ENCODE measurements at places on chromosomes 7 and 10.

DNA sequence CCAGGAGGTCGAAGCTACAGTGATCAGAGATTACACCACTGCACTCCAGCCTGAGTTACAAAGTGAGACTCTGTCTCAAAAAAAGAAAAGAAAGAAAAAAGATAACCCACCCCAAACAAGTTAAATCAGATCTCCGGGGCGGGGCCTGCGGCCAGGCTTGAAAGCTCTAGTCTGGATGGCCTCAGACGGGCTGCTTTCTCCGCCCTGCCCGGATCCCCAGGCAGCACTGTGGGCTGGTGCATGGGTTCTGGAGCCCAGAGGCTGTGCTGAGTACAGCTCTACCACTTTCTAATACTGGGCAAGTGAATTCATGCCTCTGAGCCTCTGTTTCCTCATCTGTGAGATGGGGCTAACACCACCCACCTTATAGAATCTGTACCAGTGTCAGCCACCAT lies 83.7 kb downstream of the ZMIZ1 start:
- DNase-seq: no peak

DNA sequence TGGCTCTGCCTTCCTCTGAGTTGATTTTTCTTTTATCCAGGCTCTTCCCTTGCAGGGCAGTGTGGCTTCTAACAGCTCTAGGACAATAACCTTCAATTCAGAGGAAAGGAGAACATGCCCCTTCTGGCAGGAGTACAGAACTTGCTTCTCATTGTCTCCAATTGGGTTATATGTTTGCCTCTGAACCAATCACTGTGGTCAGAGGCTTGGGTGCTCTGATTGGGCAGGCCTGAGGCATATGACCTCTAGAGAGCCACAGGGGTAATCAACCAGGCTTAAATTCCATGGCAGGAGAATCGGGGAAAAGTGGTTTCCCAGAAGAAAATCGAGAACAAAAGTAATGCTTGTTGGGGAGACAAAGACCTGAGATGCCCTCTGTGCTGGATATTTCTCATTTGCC lies 240.0 kb downstream of the REEP3 start:
- no peak for DNase-seq

DNA sequence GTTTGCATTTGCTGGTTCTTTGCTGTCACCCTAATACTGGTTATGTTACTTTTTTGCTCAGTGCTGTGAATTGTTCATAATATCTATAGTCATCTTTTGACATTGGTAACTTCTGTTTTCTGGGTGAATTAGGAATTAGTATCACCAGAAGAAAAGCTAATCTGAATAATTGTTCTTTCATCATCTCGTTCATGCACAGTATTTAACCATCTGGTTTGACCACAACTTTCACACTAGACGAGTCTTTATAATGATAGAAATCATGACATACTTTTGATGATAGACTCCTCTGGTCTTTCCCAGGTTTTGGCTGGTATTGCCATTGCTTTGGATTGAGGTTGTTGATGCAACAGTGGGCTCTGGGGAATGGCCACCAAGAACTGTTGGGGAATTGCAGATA lies 25.1 kb downstream of the SGPL1 start:
- no peak for DNase-seq

DNA sequence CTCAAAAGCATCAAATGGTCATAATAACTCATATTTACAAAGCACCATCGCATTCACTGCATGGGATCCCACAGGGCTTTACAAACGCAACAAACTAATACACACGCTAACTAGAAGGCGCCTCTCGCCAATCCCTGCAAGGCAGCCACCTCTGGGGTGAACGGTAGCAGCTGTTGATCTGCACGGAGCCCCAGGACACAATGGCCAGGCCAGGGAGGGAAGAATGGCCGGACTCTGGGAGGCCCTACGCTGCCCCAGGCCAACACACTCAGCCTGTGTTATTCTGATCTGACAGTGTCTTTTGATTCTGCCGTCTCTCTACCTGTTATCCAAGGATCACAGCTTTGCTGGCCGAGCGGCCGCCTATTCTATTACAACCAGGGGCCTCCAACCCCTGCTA lies 41.8 kb downstream of the HABP2 start:
- no peak for DNase-seq

DNA sequence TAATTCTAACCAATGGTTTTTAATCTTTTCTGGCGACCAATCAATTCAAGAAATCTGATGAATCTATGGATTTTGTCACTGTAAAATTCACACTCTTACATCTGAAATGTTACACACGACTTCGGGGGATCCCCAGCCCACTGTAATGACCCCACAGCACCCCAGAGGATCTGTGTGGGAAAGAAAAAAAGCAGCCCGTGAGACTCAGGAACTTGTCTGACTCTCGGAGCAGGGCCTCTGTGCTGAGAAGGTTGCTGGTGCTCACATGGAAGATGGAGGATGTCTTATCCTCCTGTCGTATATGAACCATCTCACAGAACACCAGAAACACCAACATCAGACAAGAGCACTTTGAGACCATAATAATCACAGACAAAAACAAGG lies 228.4 kb upstream of the INHBA start:
- DNase-seq: no peak

DNA sequence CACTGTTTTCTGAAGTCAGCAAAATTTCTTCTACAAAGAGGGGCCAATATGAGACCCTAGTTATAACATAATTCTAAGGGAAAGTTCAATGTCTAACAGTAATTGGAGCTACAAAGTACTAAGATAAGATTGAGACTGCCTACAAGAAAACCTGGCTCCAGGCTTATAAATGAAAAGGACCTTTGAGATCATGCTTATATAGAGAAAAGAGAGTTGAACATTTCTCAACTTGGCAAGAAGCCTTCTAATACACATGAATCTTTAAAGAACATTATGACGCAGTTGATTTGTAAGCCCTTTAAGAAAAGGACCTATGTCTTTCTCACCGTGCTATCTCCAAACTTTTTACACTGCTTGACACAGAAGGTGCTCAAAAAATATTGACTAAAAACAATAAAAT lies 87.9 kb downstream of the TPK1 start:
- DNase-seq: no peak

DNA sequence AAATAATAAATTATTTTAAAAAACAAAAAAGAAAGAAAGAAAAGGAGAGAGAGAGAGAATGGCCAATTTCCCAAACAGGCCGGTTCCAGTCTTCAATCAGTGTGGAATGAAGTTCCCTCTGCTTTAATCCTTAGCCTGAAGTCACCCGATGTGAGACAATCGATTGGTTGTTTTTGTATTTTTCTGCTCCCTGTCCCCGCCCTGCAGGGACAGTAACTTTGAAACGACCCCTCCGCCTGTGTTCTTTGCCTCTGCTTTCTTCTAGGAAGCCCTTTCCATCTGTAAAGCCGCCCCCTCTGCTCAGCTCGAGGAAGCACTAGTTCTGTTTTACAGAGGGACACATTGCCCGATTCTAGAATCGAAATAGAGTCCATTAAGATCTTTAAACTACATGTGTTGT lies 33.4 kb downstream of the FOXL3 start:
- no peak for DNase-seq

- no peak for DNase-seq
Observed at GRCh38 chr7:93044147-93044810, 73.5 kb downstream of the SAMD9 start.

DNA sequence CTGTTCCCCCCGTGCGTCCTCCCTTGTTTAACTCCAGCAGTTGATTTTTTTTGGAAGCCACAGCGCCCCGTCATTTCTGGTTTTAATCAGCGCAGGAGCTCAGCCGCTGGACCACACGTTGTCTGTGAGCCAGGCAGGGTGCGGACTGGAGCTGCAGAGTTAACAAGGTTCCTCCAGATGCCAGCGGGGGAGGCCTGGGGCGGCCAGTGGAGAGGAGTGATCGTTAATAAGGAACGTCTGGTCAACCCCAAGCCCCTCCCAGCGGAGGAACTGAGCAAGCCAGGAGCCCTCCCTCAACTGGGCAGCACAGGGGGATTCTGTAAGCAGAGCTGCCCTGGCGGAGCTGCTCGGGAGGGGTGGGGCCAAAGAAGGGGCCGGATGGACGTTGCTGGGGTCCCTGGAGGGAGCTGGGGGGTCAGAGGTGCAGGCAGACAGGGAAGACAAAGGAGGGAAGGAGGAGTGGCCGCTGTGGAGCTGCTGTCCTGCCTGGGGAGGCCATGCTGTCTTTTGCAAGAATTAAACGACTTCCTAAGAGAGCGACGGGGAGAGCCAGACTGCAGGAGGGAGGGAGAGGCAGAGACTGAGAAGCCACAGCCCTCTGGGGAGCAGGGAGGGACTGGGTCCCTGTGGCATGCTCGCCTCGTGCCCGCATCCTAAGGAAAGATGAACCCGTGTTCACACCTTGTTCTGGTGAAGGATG lies 537.1 kb upstream of the FOXK1 start:
- DNase-seq: no peak

GRCh38 chr7:17289074-17289645 lies 9.3 kb upstream of the AHR start:
- peak; percentile 65 for DNase-seq

DNA sequence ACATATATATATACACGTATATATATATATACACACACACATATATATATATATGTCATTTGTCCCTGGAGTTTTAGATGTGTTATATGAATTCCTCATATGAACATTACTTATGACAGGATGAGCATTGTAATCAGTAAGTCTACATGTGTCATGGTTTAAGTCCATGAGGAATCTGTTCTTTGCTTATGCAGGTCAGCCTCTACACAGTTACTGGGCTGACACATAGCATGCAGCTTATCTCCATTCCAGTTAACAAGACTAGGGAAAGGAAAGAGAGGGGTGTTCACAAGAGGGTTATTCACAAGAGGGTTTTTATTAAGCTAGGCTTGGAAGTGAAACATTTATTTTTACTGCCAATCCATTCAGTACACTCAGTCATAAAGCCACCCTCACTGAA lies 226.7 kb downstream of the SNX13 start:
- DNase-seq: no peak

DNA sequence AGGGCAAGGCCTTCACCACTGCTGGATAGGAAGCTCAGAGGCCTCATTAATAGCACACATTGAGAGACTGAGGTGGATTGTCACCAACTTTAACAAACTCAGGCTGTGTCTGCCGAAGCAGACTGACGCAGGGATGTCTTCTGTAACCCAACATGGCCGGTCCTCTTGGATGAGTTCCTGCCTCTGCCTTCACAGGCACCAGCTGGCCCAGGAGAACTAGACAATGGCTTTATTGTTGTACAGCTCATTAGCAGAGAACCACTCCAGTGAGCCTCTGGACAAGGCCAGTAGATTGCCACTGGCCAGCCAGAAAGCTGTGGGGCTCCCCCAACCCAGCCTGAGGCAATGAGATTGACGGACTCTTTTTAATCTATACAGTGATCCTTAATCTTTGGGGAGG lies 9.4 kb downstream of the NODAL start:
- peak; percentile 25 for DNase-seq

GRCh38 chr7:42972699-42973500 lies 40.7 kb downstream of the MRPL32 start:
- peak; percentile 16 for DNase-seq

DNA sequence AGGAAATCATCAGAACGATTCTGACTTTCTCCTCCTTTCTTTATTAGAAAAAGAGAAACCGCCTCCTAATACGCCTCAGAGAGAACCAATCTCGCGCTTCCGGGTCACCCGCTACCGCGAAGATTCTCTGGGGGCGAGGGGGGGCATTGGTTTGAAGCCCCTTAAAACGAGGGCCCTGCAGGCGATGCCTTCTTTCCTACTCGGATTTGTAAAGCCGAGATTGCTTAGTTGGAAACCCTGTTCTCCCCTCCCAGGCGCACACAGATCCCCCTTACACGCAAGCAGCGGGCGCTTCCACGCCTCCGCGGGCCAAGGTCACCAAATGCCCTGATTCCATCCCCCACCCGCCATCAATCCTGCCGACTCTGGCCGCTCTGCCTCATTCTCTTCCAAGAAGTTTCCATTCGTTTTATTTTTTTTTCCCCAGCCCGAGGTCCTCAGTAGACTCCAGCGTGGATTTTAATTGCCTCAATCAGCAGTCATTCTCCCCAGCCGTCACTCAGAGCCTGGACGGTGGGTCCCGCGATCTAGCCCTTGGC lies 1.1 kb upstream of the GAD2 start:
- DNase-seq: no peak

DNA sequence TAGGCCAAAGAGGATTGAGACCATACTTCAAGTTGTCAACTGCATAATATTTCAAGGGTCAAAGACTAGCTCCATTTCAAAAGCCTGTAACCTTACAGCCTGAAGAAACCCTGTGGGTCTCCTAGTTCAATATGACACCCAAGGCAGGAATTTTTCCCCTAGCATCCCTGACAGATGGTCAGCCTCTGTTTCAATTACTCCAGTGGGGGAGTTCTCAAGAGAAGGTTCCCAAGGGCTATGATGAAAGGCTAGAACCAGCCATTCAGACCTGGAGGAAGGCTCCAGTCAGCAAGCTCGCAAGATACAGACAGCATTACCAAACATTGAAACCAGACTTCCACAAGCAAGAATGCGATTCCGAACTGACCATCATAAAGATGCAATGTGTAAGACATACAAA lies 1.6 kb downstream of the HTR7 start:
- no peak for DNase-seq

GRCh38 chr7:108210796-108211195 lies 80.6 kb upstream of the LAMB4 start:
- DNase-seq: no peak

GRCh38 chr10:29256586-29256985 lies 32.3 kb upstream of the LYZL1 start:
- no peak for DNase-seq

- peak; percentile 94 for DNase-seq
Observed at GRCh38 chr7:28408960-28409715, 3.2 kb upstream of the CREB5 start.

GRCh38 chr7:22469371-22470143 lies 30.4 kb downstream of the STEAP1B start:
- no peak for DNase-seq

- peak; percentile 36 for DNase-seq
Observed at GRCh38 chr10:58513188-58514110, 777 bp downstream of the BICC1 start.

DNA sequence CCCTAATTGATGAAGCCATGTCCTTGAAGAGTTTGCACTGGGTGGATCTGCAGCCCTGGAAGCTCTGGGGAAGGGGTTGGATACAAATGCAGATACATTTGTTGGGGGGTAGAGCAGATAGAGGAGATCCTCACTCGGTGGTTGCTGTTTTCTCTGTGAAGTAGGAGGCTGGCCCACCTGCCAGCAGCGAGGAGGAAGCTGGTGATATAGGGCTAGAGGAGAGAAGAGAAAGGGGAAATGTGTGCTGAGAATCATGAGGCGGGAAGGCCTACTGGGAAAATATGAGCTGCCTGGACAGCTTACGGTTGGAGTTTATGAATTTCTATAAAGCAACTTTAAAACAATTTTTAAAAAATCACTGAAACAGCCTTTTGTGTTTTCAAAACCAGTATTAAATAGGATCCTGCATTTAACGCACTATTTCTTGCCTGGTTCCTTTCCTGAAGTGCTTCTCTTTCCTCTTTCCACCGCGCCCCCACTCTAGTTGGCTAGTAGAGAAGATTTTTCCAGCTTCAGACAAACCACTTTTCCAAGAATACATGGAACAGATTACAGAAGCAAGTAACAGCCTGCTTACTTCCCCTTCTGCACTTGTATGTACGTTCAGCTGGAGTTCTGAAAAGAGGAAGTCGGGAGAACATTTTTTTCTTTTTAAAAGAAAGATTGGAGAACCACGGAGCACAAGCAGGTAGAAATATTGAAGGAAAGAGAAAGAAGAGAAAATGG lies 100.6 kb upstream of the GLCCI1 start:
- DNase-seq: no peak

GRCh38 chr7:152617056-152617455 lies 58.9 kb downstream of the XRCC2 start:
- DNase-seq: no peak

All from body of pancreas (tissue), 4 donors.